NK-92 treated with Interleukin-12 subunit alpha and Interleukin-12 subunit beta, amount 100 ng/mL, for 24 hours (cell line): ENCODE measurements at places on chromosomes 1 and 21.

DNA sequence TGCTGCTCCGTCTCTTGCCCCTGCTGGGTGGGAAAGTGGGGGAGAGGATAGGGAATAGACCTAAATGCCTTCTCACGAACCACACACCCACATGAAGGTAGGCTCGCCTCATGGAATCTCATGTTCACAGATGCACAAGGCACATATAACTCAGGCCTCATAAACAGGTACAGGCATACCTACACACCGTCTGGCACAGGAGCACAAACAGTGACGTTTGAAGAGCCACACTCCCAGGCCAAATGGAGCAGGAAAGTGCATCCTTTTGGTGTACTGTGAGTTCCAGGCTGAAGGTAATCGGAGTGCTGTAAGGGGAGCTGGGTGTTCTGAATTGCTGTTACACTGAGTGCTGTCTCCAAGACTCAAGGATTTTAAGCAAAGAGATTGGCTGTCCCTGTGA is 13.1 kb downstream of the UTP11 start:
- no peak for DNase-seq

GRCh38 chr1:201427963-201428362 is 6.4 kb upstream of the TNNI1 start:
- DNase-seq = no peak

GRCh38 chr1:219432191-219432606 is 180.7 kb downstream of the ZC3H11B start:
- no peak for DNase-seq

GRCh38 chr1:68495968-68496679 is 758 bp downstream of the DEPDC1 start:
- no peak for DNase-seq

DNA sequence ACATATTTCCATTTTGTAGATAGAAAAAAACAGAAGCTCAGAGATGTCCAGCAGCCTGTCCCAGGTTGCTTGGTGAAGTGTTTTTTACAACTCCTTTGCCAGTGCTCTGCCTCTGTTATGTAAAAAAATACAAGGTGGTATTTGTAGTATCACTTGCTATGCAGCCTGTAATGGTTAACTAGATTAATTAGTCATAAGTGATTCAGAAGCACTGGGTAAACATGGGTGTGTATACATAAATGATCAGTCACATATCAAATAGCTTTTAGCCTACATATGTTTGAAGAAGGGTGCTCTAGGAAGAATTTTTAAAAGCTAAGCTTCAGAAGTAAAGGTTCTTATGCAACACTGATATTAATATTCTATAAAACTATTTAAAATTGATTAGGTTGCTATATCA is 70.0 kb upstream of the MAGI3 start:
- no peak for DNase-seq

GRCh38 chr1:183996396-183996795 is 41.1 kb downstream of the COLGALT2 start:
- no peak for DNase-seq

DNA sequence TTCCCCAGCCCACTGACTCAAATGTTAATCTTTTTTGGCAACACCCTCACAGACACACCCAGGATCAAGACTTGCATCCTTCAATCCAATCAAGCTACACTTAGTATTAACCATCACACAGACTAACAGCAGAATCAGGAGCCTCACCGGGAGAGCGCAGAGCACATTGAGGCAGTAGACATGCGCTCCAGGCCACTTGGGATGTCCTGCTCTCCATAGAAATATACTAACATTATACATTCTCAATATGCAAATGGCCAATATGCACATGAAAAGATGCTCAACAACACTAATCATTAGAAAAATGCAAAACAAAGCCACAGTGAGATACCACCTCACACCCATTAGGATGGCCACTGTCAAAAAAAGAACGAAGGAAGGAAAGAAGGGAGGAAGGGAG is 135.0 kb upstream of the KCNE2 start:
- no peak for DNase-seq

GRCh38 chr1:25431955-25432719 is 1.4 kb downstream of the MACO1 start:
- DNase-seq = no peak

DNA sequence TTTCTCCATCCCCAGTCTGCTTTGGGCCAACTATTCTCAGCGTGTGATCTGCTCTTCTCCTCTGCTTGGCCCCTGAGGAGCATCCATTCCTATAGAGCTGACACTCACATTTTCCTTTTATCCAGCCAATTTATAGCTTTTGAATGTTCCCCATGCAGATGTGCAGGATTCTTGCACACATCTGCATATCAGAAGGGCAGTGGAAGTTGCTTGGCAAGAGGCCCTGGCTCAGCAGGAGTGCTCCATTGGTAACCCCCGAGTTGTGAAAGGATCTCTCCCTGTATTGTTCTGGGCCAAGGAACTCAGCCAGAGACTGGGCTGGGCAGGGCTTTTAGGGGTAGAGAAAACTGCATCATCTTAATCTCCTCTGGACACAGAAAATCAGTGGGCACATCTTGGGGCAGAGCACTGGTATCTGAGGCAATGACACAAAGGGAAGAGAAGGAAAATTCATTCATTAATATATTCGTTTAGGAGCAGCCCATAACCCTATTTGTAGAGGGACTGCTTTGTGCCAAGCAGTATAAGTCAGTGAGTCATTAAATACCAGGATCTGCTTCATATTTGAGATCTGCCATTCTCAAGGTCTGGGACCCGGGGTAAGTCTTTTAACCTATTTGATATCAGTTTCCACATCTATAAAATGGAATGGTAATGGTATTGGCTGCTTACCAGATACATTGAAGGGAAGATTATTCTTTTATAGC is 31.0 kb upstream of the BEND5 start:
- DNase-seq = no peak

GRCh38 chr1:221981461-221981860 is 239.6 kb upstream of the DUSP10 start:
- DNase-seq = no peak

DNA sequence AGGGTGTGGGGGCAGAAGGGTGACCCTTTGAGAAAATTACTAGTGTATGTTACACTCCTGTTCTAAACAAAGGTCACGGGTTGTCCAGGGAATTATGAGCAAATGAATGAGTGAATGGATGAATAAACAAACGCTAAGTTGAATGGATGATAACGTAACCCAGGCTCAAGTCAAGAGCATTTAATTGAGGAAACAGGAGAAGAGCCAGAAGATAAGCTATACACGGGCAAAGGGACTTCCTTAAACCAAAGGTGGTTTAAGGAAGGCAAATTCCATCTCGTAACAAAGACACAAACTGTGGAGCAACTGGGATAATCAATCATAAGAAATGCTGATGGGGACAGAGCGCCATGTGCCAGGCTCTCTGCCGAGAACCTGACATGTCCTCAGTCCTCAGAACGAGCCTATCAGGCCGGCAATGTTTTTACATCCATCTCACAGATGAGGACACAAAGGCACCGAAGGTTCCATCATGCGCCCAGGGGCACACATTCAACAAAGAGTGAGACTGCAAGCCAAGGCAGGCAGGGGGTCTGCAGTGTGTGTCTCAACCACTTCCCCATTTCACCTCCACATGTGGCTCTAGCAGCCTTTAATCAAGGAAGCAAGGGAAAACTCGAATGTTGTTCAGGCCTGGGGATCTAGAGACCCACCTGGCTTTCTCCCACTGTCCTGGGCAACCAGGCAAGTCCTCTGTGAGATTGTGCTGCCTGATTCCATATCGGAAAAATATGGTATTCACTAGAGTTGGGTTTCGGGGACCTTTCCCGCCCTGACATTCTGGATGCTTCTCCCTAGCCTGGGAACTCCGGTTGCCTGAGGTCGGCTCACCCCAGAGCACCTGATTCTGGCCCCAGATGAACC is 126.8 kb upstream of the EDN2 start:
- DNase-seq = no peak

DNA sequence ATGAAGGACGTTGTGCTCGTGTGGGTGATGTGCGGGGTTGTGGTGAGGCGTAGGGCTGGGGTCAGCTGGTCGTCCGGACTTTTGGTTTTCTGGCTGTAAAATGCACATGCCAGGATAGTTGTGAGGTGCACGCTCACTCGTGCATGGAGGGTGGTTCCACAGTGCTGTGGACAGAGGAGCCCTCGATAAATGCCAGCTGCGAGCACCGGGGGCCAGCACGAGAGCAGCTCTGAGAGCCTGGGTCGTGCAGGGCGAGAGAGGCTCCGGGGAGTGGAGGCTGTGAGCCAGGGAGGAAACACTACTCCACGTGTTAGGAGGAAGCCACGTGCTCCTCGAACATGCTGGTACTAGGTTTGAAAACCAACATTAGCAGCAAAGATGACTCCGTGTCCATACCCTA is 39.4 kb downstream of the COL18A1 start:
- no peak for DNase-seq

- no peak for DNase-seq
These were observed 105.5 kb downstream of the RPE65 start for GRCh38 chr1:68344208-68344607.

DNA sequence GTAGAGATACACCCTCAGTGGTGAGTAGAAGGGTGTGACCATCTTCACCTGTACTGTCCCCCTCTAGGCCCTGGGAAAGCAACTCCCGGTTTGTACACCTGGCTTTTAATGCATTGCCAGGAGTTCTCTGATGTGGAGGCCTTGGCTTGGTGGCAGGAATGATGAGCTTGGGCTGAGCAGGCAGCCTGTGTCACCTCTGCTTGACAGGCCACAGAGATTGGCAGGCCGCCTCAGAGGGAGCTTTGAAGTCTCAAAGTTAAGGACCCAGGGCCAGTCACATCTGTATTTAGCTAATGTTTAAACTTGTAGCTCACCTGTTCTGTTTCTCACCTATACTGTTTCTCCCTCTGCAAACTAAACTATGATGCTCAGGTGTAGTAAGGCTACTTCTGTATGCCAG is 28.5 kb downstream of the HUNK start:
- no peak for DNase-seq

- no peak for DNase-seq
These were observed 7.5 kb upstream of the FMO3 start for GRCh38 chr1:171083222-171083621.

GRCh38 chr1:56466538-56466937 is 112.8 kb downstream of the PLPP3 start:
- DNase-seq = no peak

DNA sequence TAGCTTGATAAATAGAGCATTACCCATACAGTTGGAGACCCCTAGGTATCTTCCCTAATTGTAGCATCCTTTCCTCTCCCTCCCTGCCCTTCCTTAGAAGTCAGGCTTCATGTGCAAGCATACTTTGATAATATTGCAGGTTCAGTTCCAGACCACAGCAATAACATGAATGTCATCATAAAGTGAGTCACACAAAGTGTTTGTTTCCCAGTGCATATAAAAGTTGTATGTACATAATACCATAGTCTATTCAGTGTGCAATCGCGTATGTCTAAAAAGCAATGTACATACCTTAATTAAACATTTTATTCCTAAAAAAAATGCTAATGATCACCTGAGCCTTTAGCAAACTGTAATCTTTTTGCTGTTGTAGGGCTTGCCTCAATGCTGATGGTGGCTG is 33.4 kb upstream of the KAZN start:
- DNase-seq = no peak

DNA sequence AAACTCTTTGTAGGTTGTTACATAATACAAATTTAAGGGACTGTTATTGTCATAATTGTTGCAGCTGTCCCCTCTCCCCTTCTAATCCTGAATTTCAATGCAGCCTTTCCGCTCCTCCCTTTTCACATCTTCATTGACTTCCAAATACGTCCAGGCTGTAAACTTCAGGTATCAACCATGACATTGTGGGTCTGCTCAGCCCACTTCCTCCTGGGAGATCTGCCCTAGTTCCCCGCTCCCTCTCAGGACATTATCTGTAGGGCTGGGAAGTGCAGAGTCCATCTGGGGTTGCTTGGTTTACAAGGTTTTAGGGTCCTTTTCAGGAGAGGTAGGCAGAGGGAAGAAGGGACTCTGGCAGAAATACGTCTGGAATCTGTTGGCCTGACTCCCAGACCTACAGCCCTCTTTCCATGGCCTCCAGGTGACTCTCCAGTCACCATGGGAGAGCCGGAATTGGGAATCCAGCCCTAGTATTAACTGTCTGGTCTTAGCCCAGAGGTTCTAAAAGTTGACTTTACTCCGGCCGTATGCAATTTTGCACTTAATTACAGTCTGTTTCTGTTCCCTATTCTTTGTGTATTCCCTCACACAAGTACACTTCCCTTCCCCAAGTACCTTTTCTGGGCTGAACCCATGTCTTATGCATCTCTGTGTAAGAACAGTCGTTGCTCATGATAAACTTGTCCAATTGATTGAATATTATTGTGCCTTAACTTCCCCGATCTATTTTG is 4.7 kb upstream of the DENND2D start:
- no peak for DNase-seq

GRCh38 chr1:151578941-151579340 is 32.9 kb upstream of the SNX27 start:
- DNase-seq = no peak

- no peak for DNase-seq
These were observed 140.4 kb upstream of the IPO9 start for GRCh38 chr1:201688514-201688913.

- no peak for DNase-seq
These were observed 1.1 kb upstream of the ST6GALNAC3 start for GRCh38 chr1:76073481-76073880.

DNA sequence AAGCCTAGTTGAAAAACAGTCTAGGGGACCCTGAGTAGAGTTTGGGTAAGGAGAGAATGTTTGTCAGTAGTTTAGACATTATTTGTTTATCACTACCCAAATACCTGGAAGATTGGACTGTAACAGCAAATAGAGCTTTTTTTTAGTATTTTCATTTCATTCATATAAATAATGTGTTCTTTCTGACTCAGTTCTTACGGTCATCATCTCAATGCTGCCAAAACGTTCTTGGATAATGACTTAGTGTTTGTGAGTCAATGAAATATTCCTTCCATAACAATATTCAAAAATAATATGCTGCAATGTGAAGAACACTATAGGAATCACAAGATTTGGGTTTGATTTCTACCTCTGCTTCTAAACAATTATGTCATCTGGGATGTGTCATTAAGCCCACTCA is 400.0 kb upstream of the PKN2 start:
- no peak for DNase-seq

GRCh38 chr1:6445062-6445763 is 20.6 kb downstream of the ESPN start:
- no peak for DNase-seq

- DNase-seq = no peak
These were observed 7.0 kb upstream of the POFUT2 start for GRCh38 chr21:45294509-45295291.

DNA sequence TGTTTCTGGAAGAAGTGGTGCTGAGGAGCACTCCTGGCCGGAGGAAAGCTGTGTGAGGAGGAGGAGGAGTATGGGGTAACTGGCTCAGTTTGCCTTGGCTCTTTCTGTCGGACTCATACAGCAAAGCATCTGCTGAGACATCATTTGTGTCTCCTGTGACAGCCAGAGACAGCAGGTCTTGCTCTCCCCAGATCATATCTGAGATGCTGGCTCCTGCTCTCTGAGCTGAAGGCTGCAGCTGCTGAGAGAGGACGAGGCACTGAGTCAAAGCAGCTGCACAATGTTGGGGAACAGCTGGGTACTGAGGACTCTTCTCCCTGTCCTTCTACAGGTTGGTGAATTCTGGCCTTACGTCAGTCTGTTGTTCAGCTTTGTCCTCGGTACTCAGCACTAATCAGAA is 14.3 kb downstream of the OR2B11 start:
- no peak for DNase-seq

- DNase-seq = no peak
These were observed 73.6 kb downstream of the PGBD5 start for GRCh38 chr1:230352537-230352936.
